Stimulated activated memory B cell treated with anti-CD40 and anti-IgM and Interleukin-4, amounts not matched to agents 10 μg/mL and 1 μg/mL and 100 μg/mL, for 72 hours (primary cell): ENCODE measurements at places on chromosomes 4 and X.

DNA sequence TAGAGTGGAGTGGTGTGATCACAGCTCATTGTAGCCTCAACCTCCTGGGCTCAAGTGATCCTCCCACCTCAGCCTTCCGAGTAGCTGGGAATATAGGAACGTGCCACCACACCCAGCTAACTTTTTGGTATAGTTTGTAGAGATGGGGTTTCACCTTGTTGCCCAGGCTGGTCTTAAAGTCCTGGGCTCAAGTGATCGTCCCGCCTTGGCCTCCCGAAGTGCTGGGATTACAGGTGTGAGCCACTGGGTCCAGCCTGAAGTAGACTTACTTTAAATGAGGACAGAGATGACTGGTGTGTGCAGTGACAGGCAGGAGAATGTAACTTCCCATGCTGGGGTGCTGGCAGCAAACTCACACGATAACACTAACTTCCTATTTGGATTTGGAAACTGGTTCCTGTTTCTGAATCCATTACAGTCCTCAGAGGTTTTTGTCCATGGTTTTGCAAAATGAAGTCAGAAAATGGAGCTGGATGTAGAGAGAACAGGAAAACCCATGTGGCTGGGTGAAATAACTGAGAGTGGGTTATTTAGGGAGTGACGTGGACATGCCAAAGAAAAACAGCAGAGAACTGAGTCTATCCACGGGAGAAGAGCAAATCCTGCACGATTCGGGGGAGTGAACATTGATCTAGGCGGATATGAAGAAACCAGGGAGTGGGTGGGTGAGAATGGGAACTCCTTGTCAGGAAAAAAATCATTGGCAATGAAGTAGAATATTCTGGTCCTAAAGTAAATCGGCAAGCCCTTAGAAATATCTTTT is 95.6 kb downstream of the GATB start:
- no peak for ATAC-seq

GRCh38 chr4:153950100-153950979 is 161.5 kb upstream of the SFRP2 start:
- peak; percentile 50 for ATAC-seq

- ATAC-seq: no peak
Measured at GRCh38 chr4:133147286-133147821, 1.7 kb upstream of the PCDH10 start.

DNA sequence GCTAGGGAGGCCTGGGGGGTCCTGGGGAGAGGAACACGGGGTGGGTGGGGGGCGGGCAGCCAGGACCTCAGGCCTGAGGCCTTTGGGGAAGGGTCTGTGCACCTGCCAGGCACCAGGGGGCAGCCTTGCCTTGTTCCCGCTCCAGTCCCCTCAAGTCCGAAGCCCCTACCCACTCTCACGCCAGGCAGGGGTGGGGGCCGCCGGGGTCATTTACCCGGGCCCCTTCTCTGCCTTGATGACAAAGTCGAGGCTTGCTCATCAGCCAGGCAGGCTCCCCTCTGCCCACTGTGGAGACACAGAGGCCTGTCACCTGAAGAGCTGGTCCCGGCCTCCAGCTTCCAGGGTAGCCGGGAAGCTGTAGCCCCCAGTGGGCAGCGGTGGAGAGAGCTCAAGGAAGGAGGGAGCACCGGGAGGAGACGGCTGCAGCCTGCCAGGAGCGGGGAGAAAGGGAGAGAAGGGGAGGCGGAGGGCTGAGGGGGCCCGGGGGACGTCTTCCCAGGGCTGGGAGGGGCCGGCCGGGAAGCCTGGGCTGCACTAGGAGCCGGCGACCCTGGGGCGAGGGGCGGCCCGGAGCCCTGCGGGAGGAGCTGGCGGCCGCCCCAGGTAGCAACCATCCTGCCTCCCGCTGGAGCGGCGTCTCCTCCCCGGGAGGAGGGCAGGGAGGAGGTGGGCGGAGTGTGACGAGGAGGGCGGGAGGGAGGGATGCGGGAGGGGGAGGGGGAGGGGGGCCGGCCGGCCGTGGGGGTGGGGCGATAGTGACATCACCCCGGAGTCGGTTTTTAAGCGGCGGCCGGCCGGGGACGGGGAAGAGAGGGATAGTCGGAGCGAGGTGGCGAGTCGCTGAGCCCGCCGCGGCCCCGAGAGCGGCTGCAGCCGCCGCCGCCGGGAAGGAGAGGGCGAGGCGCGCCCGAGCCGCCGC is at the start of gene SLC6A8:
TSS of gene SLC6A8 (plus strand) at position 806 of the 919 bp plus-strand sequence. CDS start 649 bp downstream, outside the sequence.
- ATAC-seq: peak; percentile 27

- ATAC-seq: no peak
Measured at GRCh38 chr4:11165052-11165451, 263.6 kb downstream of the HS3ST1 start.

- ATAC-seq: no peak
Measured at GRCh38 chr4:159598602-159599001, 495.7 kb downstream of the RAPGEF2 start.

- ATAC-seq: no peak
Measured at GRCh38 chrX:121579016-121579760, 531.8 kb downstream of the GLUD2 start.

GRCh38 chr4:81455897-81456296 is 15.8 kb downstream of the RASGEF1B start:
- peak; percentile 79 for ATAC-seq

- no peak for ATAC-seq
Measured at GRCh38 chrX:120357186-120357585, 4.7 kb upstream of the ATP1B4 start.

DNA sequence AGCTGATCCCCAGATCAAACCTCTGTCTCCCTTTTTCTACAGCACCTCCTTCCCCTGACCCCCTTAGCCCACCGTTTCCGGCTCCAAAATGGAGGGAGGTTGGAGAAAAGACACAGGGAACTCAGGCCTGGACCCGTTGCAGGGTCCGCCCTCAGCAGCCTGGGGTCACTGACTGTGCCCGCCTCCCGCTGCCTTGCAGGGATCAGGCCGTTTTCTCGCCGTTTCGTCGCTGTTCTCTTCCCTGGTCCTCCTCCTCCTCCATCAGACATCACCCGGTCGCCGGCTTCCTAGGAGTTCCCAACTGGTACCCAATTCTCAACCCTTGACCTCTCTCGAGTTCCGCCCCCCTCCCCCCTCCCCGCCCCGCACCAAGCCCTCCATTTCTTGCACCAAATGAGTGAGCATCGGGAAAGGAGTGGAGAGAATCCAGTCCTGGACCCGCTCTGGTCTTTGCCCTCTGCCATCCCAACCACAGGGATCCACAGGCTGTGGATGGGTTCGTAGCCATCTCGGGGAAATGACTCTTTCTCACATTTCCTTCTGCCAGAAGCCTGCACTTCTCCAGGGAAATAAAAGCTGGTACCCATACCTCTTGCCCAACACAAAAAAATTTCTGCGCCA is 493 bp downstream of the TCEAL5 start:
- ATAC-seq: no peak

DNA sequence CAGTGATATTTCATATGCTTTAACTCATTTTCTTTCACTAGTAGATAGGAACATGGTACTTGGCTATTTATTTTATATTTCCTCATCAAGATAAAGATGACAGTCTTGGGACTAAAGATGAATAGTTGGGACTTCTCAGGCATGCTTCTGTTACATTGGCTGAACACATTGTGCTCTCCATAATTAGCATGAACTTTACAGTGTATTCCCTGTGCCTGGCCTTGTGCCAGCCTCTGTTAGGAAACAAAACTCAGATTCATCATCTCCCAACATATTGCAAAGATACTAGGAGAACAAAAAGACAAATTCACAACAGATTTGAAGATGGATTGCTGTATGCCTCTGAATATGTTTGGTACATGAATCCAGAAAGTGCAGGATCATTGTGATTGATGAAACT is 26.4 kb downstream of the GRIA2 start:
- no peak for ATAC-seq

- ATAC-seq: no peak
Measured at GRCh38 chr4:174640146-174640545, 117.9 kb upstream of the HPGD start.

GRCh38 chr4:188701952-188702351 is 562.7 kb downstream of the TRIML1 start:
- no peak for ATAC-seq

DNA sequence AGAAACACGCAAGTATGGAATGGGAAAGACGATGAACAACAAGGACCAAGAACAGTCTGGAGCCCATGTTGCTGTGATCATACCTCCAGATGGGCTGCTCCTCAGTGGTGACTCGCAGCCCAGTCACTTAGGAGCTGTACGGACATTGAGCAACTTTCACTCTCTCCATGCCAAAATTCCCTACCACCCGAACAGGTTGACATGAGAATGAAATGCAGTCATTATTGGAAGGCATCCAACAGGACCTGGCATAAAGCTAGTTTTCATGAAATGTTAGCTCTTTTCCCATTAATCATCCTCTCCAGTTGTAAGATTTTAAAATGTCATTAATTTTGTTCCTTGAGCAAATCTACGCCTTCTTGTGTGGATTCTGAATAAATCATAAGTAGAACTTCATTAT is 82.7 kb upstream of the GPM6B start:
- ATAC-seq: no peak

GRCh38 chrX:136528645-136529315 is 3.2 kb upstream of the VGLL1 start:
- ATAC-seq: no peak

GRCh38 chr4:5753766-5754528 is 42.9 kb downstream of the EVC start:
- no peak for ATAC-seq

- no peak for ATAC-seq
Measured at GRCh38 chr4:114057746-114058145, 78.3 kb upstream of the ARSJ start.

DNA sequence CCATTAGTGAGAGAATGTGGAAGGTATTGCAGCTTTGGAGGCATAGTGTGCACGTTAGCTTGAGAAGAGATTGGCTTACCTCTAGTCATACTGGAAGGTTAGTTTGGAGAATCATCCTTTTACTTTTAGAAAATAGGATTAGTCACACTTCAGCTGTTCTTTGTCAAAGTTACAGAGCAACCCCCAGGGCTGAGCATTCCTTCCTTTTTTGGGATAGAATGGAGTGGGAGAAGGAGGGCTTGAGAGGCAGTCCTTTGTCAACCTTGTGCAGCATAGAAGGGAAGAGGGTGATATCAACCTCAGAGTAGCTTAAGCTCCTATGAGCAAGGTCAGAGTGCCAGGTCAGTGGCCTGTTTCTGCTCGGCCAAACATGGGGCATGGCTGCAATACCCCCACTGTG is 8.6 kb upstream of the MBNL3 start:
- no peak for ATAC-seq

- peak; percentile 44 for ATAC-seq
Measured at GRCh38 chrX:47145395-47146120, 537 bp downstream of the RBM10 start.

GRCh38 chr4:48710446-48711209 is 69.5 kb downstream of the FRYL start:
- ATAC-seq: no peak

GRCh38 chrX:69555481-69556041 is 51.4 kb downstream of the NALF2 start:
- ATAC-seq: no peak
